Stimulated activated CD4-positive, alpha-beta T cell treated with anti-CD3 and anti-CD28 coated beads, Interleukin-4, amount 100 ng/mL, for 24 hours (primary cell): ENCODE measurements at places on chromosomes 2 and 18.

DNA sequence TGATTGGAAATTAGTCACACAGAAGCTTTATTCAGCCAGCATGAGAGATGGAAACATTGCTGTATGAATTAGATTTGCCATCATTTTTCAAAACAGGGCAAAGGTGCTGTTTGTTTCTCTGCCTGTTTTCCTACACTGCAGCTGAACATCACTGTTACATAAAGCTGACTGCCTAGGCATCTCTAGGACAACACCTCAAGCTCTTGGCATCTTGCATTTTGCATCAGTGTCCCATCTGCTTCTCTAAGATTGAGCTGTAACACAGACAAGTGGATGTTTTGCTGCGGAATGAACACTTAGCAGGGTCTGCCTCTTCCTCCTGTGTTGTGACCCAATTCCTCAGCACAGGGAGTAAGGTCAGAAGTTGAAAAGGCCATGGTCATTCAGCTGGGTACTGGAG, 4.9 kb downstream of the CCT7 start:
- no peak for DNase-seq

DNA sequence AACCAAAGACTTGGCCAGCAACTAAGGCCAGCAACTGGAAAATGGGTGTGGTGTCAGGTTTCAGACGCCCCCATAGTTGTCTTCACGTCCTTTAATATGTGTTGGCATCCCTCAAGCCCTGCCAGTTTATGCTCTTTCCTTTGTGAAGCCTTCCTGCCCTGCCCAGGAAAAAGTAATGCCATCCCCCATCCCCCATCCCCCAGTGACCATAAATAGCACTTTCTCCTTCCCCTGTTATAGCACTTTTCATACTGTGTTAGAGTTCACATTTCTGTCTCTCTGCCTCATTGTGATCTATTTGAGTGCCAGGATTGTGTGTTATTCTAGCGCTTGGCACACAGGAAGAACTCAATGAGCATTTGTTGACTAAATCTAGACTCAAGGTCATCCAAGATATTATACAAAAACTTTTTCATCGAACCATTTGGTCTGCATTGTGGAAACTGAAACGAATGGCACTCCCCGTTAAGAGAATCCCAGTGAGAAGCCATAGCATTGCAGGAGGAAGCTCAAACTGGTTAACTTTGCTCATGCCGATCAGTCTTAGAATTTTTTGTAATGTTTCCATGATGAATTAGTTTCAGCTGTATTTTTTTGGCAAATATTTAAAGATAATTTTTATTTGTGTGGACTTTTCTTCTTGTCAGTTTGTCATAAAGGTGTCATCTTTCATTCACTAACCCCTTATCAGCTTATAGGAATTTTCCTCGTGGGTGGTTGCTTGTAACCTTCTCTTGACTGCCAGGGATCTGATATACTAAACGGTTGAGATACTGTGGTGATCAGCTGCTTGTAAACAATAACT, 15.7 kb downstream of the CRIM1 start:
- no peak for DNase-seq

- DNase-seq: no peak
Observed at GRCh38 chr2:58387701-58388100, 146.6 kb upstream of the FANCL start.

GRCh38 chr2:27583390-27583915, 611 bp downstream of the ZNF512 start:
- no peak for DNase-seq

- no peak for DNase-seq
Observed at GRCh38 chr2:56185582-56186046, 1.8 kb downstream of the CCDC85A start.
